ENCODE measurements at places on chromosomes 5 and 9.

DNA sequence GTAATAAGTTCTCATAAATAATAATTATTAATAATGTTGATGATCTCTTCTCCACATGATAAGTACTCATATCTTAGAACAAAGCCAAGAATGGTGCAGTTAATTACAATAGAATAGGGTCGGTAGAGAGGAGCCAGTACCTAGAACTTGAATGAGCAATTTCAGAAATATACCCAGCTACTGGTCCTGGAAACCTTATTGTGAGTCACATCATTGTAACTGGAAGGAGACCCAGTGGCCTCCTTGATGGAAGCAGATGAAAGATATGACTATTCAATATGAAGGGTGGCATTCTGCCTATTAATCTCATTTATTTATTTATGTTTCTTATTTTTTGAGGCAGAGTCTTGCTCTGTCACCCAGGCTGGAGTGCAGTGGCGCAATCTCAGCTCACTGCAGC is 37.7 kb upstream of the SHOC1 start:
- no peak for DNase-seq

- DNase-seq: peak; percentile 34
Measured at GRCh38 chr5:94618029-94618492, 343 bp downstream of the KIAA0825 start.

- no peak for DNase-seq
Measured at GRCh38 chr5:154295551-154295950, 105.0 kb downstream of the GALNT10 start.

DNA sequence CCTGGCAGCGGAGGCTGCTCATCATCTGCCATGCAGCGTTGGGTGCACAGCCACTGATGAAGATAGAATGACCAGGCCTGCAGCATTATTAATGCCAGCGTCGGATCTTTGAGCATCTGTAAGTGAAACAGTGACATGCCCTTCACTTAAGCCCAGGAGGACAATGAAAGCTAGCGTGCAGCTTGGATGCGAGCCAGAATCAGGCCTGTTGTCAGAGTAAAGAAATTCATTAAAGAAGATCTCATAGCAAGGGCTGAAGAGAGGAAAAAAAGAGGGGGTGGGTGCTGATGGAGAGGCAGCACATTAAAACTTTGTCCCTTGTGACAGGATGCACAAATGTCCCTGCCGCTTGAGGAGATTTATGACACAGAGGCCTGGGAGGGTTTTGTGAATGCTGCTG is 186.1 kb upstream of the MAST4 start:
- peak; percentile 80 for DNase-seq

DNA sequence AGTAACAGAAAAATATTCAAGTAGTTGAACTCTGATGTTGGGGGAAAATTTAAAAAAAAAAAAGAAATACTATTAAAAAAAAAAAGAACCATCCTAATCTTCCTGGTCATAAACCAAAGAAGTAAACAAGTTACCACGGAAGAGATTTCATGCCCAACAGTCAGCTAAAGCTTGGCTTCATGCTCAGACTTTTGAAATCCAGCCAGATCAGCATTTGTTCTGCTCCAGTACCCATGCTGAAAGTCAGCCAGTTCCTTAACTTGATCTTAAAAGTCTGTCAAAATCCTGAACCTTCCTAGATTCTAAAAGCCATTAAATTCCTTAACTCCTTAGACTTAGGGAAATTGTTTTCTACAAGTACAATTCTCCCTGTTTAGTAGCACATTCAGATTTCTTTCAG is 908.7 kb upstream of the CDH9 start:
- DNase-seq: no peak

- no peak for DNase-seq
Measured at GRCh38 chr5:9987101-9987500, 262.6 kb downstream of the ATPSCKMT start.

Data from NCI-H748 treated with DMSO at 0.1 percent for 48 hours (cell line).